Activated T-helper 1 cell treated with anti-CD3 and anti-CD28 coated beads, Interleukin-12 subunit alpha, Interleukin-12 subunit beta, Interleukin-2, Interleukin-4 antibody, amounts not matched to agents 30 ng/mL and 10 ng/mL and 1 ng/mL, durations not matched to agents 14 hours and 24 hours and 36 hours (primary cell): ENCODE measurements at places on chromosomes 3 and 15. TPM values are rescaled to one million over a fixed set of nuclear protein-coding genes. Genes with fewer than 3 reads are reported as not detected.

NME9 gene
- not detected in 2 replicates for total RNA-seq

SLC51B gene
- not detected in 2 replicates for total RNA-seq

RPL32 gene
- 1,952 and 1,970 TPM in 2 replicates for total RNA-seq

GRM2 gene
- 0.96 and 1.0 TPM in 2 replicates for total RNA-seq

DNA sequence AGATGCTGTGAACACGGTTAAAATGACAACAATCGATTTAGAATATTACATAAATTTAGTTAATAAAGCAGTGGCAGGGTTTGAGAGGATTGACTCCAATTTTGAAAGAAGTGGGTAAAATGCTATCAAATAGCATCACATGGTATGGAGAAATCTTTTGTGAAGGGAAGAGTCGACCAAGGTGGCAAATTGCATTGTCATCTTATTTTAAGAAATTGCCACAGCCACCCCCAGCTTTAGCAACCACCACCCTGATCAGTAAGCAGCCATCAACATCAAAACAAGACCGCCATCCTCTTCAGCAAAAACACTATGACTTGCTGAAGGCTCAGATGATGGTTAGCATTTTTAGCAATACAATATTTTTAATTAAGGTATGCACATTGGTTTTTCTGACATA lies 5.7 kb upstream of the CCR5 start:
- H3K4me3 ChIP-seq: no peak overlapping the region
- DNase-seq: no peak
- no peak overlapping the region for H3K27ac ChIP-seq
- H3K27me3 ChIP-seq: peaks cover 4% of the 10 kb centered on the region
- H3K4me1 ChIP-seq: peaks cover 83% of the 10 kb centered on the region

DNA sequence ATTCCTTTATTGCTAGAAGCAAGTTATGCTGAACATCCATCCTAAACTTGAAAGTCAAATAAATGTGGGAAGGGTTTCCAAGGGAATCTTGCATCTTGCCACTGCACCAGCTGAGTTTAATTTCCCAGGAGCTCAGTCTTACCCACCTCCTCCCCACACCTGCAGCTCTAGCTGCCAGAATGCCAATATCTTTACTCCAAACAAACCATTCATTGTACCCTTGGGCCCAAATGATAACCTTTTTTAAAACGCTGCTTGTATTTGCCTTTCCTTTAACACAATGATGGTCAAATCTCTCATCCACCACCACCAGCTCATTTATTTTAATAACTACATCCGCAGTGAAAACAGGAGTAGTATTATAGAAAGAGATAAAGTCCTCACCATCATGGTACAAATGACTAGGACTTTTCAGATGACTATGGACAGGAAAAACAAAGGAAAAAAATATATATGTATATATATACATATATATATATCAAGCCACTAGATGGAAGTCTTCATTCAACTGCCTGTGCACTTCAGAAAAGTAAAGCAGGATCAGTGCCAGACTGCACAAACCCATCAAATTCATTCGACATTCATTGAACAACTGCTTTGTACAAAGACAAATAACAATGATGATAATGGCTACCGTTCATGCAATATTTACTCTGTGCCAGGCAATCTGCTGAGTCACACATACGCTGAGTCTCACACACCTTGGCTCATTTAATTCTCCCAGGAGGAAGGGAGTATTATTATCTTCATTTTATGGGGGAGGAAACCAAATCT lies 44.0 kb downstream of the BFSP2 start:
- H3K36me3 ChIP-seq: peaks cover 8% of the 10 kb centered on the region
- DNase-seq: no peak
- no peaks in the 10 kb centered on the region for H3K27me3 ChIP-seq
- H3K4me1 ChIP-seq: peaks cover 43% of the 10 kb centered on the region

SLC12A1 gene
- total RNA-seq: not detected in 2 replicates

PPP1R14D gene
- total RNA-seq: not detected in 2 replicates

DNA sequence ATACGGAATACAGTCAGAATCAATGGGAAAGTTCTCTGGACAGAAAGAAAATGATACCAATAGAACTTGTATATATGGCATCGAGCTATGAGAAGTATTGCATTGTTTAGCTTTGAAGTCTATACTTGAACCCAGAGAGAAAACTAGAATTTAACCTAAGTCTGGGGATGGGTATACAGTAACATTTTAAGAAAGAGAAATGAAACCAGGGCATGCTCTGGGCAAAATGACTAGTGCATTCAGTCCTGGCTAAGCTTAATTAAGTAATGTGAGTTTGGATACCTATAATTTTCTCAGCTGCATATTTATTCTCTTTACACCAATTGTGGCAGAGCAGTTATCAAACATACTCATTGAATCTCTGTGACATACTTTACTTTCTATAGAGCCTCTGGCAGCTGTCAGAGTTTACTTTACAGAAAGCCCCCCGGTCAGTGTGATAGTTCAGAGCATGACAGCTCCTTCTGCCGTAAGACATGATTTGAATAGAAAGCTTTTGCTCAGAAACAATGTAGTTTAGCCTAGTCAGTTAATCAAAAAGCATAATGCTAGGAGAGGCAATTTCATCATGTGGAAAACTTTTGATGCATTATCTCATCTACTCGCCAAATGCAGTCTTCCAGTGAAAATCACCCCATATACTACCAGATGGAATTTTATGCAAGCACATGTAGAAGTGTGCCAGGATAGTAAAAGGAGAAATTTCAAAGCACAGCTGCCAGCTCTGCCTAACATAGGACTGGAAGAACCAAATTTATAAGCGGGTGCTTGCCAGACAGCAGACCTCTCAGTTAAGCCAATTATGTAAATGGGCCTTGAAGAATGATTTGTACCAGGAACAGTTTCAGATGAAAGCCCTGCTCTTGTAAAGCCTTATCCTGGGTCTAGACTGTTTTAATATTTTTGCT lies 40.7 kb downstream of the OXSM start:
- peaks cover 8% of the 10 kb centered on the region for H3K4me1 ChIP-seq
- H3K27me3 ChIP-seq: peaks cover 13% of the 10 kb centered on the region
- no peak overlapping the region for H3K4me3 ChIP-seq
- H3K27ac ChIP-seq: no peak overlapping the region

GRCh38 chr3:134511500-134511899 lies 25.6 kb downstream of the CEP63 start:
- H3K4me1 ChIP-seq: peaks cover 8% of the 10 kb centered on the region
- H3K36me3 ChIP-seq: peaks cover 41% of the 10 kb centered on the region
- no peak for DNase-seq
- H3K4me3 ChIP-seq: no peak overlapping the region

DNA sequence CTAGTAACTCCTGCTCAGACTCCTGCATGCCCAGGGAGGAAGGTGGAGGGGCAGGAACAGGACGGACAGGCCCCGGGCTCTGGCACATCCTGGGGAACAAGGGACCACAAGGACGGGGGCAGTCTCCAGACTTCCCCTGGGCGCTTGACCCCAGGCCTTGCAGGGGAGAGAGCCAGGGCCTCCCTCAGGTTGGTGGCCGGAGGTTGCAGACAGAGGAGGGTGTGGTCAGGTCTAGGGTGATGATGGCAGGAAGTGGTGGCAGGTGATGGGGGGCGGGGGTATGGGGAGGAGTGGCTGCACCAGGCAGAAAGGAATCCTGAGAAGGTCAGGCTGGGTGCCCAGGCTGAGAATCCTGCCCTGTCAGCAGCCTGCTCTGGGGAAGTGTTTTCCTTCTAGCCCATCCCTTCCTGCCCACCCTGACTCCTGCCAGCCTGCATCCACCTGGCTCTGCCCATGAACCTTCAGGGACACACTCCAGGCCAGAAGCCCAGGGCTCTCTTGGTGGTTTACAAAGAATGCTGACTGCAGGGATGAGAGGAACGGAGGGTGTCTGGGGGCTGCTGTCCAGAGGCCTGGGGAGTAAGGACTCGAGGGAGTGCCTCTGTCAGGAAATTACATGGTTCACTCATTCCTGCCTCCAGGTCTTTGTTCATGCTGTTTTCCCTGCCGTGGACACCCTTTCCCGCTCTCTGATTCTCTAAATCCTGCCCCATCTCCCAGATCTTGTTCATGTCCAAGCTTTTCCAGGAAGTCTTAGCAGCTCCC lies 15.8 kb downstream of the LOXL1 start:
- H3K27me3 ChIP-seq: peaks cover 5% of the 10 kb centered on the region
- peaks cover 2% of the 10 kb centered on the region for H3K36me3 ChIP-seq
- peaks cover 11% of the 10 kb centered on the region for H3K4me1 ChIP-seq
- H3K27ac ChIP-seq: no peak overlapping the region
- DNase-seq: no peak
- no peak overlapping the region for H3K4me3 ChIP-seq

ANKUB1 gene
- total RNA-seq: not detected in 2 replicates
